T-helper 17 cell (primary cell): ENCODE measurements at places on chromosomes 6 and 20.

DNA sequence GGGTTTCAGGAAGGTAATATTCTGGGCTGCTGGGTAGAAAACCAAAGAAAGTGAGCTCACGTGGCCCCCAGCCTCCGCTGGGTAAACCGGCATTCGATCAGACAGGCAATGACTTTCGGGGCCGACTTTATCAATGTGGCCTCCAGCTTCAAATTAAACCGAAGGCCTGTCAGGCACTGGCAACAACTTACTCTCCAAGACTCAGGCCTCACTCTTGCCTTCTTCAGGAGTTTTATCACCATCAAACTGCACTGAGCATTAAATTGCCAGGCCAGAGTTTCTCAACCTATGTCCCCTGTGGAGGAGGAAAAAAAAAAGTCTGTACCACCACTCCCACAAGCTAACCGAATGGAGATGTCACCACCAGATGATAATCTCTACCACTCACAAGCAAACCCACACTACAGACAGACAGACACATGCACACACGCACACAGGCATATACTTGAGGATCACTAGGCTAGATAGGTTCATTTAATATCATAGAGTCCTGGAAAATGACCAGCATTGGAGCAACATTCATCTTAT lies 1.1 kb upstream of the MBOAT1 start:
- no peak for DNase-seq

DNA sequence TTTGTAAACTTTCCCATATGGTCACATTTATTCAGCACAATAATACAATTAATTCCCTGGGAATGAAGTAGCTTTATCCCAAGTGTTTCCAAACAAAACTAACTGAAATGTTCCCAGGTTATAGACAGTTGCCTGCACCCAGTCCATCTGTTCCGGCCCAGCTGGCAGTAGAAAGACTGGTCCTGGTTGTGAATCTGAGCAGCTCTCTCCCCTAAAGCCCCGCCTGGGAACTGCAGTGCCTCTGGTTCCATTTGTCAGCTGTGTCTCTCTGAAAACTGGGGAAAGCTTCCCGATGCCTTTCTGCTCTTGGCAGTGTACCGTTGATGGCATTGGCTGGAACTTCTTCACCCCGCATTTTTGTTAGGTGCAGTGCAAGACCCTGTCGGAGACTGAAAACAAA lies 8.7 kb downstream of the MTHFD1L start:
- no peak for DNase-seq

GRCh38 chr20:36941401-36941835 lies 10.1 kb downstream of the SAMHD1 start:
- no peak for DNase-seq

- DNase-seq: no peak
These were observed 789.3 kb downstream of the FRK start for GRCh38 chr6:115271434-115271833.

- DNase-seq: no peak
These were observed 86.1 kb upstream of the EYA2 start for GRCh38 chr20:46808565-46808964.

GRCh38 chr6:109165392-109165974 lies 70.2 kb downstream of the CEP57L1 start:
- no peak for DNase-seq

DNA sequence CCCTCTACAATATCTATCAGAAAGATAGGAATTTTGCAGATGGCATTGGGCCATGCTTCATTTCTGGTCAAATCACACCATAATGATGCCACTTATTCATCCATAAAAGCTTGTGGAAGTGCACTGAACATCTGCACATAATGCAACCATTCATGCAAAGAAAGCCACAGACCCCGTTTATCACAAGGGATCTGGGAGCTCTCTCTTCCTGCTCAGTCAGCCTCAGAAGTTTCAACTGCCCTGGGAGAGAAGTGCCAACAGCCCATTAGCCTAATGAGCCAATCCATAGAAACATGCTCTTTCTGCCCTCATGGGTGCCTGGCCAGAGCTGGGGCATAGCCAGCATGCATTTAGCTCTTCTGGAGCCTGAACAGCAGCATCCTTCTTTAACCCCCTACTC lies 85.8 kb downstream of the SLC35F1 start:
- no peak for DNase-seq

DNA sequence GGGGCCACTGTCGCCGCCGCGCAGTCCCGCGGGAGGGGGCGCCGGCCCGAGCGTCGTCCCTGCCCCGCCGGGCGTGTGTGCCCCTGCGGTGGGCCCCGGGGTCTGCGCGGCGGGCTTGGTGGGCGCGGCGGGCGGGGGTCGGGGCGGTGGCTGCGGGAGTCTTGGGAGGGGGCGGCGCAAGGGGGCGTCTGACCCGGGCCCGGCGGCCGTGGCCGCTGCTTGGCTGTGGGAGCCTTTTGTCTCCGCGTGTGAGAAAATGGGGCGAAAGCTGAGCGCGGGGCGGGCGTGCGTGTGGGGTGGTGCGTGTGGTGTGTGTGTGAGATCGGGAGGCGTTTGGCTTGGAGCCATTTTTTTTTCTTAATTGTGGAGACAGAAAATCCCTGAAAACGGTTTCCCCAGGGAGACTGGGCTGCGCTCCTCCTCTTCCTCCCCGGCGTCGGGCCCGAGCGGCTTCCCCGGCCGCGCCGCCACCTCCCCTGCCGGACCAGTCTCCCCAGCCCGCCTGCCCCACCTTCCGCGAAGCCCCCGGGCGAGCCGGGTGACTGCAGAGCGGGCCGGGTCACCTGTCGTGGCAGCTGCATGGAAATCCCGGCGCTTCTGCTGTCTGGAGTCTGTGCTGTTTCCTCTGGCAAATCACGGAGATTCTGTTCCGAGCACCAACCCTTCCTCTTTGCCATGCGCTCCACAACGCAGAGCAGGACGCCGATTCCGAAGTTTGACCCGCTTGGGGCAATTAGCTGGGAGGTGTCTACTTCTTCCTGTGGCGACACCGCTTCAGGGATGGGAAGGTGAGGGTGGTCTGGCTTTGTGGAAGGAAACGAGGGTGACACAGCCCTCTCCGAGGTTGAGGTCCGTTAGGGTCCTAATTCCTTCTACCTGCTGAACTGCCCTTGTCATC lies 64.4 kb downstream of the GTF2H5 start:
- peak; percentile 28 for DNase-seq

DNA sequence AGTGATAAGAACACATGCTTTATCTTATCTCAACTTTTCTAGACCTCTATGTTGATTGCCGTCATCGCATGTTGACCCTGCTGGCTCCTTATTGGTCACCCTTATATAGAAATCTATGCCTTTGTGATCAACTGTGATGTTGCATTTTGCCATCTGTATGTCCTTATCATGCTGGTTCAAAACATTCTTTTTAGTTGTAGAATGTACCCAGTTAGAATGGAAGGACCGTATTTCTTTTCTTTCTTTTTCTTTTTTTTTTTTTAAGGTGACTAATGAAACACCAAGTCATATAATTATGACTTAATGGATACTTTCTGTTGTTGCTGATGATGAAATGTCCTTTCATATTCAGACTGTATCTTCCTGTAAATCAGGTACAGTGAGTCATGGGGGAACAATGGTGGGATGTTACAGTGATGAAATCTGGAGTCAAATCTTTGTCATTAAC lies 145.9 kb upstream of the CITED2 start:
- DNase-seq: no peak

GRCh38 chr6:159513914-159514313 lies 179.1 kb downstream of the SOD2 start:
- no peak for DNase-seq

- peak; percentile 44 for DNase-seq
These were observed 1.0 kb upstream of the RIPOR2 start for GRCh38 chr6:24936641-24937317.

DNA sequence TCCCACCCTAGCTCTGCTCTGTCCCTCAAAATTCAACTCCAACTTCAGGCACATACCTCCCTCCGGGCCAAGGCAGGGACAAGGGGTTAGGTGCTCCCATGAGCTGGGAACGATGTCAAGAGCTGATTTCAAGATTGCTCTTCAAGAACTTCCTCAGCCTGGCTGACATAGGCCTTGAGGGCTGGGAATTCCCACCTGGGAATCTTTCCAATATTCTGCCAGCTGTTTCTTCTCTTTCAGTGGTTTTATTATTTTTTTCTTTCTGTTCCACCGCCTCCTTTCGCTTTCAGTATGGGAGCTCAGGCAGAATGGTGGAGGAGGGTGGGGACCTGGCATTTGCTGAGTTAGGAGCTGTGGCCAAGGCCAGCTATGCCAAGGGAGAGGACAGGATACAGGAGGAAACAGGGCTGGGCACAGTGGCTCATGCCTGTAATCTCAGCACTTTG lies 33.7 kb downstream of the SRSF3 start:
- DNase-seq: no peak

GRCh38 chr6:34295721-34296120 lies 46.9 kb upstream of the SMIM29 start:
- DNase-seq: no peak

DNA sequence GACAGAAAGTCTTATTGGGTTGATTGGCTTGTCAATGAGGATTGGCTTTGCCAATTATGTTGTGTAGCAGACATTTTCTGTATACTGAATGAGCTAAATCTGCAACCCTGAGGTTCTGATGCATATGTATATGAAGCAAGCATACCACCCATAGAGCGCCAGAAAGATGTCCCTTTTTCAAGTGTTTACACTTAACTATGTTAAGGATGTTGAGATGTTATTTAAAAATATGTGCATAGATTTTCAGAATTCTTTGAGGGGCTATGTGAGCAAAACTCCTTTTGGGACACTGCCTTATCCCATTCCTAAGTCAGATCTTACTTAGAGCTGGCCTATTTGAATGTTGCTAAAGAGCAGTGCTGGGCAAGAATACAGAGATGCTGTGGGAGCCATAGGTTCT lies 1.9 kb downstream of the AIG1 start:
- no peak for DNase-seq

DNA sequence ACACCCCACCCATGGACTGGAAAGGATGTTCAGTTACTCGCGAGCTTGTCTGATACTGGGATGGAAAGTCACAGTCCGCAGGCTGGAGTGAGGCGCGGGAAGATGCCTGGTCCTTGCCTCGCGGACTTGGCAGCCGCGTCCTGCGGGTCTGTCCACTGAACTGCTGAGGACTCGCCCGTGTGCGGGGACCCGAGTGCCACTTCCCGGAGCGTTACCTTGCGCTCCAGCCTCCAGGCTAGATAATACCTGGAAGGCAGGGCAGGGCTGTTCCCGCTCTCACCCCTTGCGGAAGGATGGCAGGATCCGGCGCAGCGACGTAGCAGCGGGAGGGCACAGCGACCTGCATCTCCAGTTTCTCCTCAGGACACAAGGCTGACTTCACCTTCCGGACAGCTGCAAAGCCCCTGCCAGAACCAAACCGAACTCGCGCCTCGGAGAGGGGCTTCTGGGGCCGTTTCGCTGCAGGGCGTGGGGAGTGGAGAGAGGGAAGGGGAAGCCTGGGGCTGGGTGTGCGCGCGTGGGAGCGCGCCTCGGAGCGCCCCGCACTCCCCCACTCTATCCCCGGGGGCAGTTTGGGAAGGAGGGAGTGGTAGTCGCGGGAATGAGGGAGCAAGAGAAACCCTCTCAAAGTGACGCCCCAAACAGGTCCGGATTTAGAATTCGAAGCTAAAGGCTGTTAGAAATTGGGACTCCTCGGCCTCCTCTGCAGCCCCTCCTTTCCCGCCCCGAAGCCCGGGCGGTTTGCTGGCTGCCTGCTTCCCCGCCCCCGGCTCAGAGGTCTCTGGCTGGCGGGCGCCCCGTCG lies at the start of gene KCNQ5:
Gene KCNQ5 (plus strand): TSS at position 774 of the 803 bp plus-strand sequence.
- no peak for DNase-seq

DNA sequence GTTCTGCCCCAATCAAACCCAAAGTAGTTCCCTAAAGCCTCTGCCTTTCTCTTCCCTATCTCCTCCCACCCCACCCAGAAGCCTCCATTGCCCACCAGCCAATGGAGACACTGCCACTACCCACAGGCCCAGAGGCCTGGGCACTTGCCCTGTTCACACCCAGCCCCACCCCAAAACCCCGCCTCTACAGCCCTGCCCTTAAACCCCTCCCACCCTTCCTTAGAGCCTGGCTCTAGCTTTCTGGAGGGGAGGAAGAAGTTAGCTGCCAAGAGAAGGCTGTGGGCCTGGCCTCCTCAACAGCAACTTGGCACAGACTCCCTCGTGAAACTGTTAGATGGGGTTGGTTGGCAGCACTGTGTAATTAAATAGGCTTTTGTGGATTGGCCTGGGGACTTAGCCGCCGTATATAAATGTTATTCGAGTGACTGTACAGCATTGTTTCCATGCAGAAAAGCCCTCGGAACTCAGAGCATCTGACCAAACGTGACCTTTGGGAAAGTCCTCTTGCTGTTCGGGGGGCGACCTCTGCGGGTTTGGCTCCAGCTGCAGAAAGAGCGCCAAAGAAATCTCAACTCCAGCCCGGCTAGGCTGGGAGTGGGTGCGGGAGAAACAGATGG lies 31.4 kb downstream of the COL11A2 start:
- DNase-seq: no peak

DNA sequence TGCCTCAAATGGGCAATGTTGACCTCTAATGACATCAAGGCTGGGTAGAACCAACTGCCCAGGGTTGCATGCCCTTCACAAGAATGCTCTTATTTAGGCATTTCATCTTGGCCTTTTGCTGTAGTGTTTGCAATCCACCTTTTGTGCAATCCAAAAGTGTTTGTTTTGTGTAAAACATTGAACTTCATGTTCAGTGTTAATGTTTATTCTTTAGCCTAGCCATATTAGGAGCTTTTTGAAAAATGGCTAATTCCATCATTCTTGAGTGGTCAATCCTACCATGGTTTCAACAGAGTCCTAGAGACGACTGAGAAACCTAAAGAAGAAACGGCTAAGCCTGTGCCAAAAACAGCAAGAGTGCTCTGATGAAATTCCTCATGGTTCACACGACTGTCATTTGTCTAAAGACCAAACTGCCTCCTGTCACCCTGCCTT lies 279.6 kb upstream of the PRDM1 start:
- DNase-seq: no peak

DNA sequence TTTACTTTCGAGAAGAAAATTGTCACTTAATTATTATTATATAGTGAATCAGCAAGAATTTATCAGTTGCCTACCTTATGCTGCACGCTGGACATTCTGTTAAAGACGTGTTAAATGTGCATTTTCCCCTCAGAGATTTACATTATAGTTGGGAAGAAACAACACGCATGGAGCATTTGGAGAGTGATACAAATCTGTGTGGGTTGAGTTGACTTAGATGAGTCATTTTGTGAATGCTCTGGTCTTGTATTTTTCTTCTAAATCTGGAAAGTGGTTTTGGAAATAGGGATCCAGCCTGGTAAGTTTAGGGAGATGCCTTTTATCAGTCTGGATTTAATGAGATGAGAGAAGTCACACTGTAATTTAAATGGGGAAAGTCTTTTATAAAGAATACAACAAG lies 24.0 kb upstream of the SMIM26 start:
- DNase-seq: no peak

GRCh38 chr6:152233547-152234320 lies 403.4 kb downstream of the SYNE1 start:
- no peak for DNase-seq

GRCh38 chr20:48724891-48725554 lies 102.8 kb downstream of the PREX1 start:
- no peak for DNase-seq

- no peak for DNase-seq
These were observed 89.7 kb upstream of the QKI start for GRCh38 chr6:163324688-163325389.

- no peak for DNase-seq
These were observed 5.3 kb upstream of the TCP11 start for GRCh38 chr6:35146453-35146852.

- no peak for DNase-seq
These were observed 1241.7 kb upstream of the ADGRB3 start for GRCh38 chr6:67393356-67393755.

GRCh38 chr20:57794600-57795341 lies 85.0 kb upstream of the PMEPA1 start:
- no peak for DNase-seq

GRCh38 chr6:166998256-166999144 lies 697 bp upstream of the CEP43 start:
- DNase-seq: no peak
